ENCODE measurements at places on chromosomes 4 and X.

DNA sequence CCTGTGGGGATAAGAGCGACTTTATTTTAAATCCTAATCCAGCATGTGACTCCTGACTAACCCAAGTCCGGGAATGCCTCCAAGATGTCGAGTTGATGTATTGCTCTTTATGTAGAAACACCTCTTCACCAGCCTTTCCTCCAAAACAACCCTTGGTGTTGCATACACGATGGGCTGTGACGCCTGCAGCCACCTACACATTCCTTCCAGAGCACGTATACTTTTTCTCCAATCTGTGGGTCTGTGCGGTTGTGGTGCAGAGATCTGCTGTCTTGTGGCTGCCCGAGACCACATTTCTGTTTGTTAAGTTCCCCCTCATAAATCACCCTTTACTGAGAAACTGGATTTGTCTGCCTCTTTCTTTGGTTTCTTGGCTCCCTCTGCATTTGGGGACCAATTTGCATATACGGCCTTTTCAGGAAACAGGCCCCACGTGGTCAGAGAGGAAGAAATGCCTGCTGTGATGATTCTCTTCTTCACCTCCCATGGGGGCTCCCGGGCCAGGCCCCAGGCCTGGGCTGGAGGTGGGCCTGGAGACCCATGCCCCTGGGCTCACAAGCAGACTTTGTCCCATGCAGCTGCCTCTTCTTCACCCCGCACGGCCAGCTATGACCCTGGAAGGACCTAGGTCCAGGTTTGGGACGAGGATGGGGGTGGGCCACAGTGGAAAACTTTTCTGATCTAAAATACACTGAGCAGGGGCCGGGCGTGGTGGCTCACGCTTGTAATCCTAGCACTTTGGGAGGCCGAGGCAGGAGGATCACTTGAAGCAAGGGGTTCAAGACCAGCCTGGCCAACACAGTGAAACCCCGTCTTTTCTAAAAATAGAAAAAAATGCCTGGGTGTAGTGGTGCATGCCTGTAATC is 21.4 kb upstream of the AFAP1 start:
- DNase-seq, result peak; percentile 93

DNA sequence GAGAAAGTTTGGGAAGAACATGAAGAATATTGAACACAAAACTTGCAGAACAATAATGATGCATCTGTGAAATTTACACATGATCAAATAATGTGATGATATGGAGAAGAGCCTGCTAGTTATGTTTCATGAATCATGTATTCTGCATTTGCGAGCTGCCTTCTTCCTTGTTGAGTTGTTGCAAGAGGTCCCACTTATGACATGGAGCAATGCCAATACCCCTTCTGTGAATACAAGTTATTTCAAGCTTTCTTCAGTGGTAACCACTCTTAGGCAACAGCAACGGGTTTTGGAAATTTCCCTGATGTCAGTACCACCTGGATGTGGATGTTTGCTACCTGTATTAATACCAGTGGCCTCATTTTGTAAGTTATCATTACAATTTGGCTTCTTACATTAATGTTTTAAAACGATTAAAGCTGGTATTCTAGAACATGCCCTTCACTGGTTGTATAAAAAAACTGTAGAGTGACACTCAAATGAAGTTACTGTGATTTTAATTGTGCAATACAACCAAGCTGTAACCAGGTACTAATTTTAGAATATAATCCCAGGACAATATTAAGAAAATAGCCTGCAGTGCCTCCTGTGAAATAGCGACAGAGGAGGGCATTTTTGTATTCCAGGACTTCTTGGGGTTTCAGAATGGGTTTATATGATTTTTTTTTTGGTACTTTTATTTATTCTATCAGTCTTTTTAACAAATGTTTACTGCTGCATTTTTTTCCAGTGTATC is 25.3 kb downstream of the IQCM start:
- no peak for DNase-seq

- no peak for DNase-seq
These were observed 37.3 kb upstream of the PRSS12 start for GRCh38 chr4:118390121-118390520.

DNA sequence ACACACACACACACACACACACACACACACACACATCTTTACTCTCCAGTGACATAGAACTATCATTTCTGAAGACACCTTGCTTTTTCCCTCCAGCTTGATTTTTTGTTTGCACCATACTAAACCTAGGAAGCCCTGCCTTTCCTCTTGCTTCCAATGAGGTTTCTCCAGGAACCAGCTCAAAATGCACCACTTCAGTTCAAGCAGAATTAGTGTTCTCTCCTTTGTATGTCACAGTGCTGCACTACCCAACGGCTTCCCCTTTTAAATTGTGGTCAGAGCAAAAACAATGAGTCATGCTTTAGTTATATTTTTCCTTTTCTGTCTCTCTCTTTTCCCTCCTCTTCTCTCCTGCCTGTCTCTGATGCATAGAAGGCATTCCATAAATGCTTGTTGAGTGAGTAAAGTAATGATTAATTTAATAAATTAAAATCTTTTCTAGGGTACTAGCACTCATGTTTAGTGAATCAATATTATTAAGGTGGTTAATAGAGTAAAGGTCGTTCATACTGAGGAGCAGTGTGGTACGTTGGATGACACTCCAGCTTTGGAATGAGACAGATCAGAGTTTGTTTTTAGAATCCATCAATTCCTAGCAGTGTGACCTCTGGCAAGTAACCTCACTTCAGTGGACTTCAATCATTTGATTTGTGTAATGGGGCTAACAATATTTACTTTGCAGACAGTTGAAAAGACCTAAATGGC is 5.9 kb downstream of the RTL3 start:
- no peak for DNase-seq

- DNase-seq, result no peak
These were observed 21.2 kb downstream of the SLC25A5 start for GRCh38 chrX:119489212-119490074.

DNA sequence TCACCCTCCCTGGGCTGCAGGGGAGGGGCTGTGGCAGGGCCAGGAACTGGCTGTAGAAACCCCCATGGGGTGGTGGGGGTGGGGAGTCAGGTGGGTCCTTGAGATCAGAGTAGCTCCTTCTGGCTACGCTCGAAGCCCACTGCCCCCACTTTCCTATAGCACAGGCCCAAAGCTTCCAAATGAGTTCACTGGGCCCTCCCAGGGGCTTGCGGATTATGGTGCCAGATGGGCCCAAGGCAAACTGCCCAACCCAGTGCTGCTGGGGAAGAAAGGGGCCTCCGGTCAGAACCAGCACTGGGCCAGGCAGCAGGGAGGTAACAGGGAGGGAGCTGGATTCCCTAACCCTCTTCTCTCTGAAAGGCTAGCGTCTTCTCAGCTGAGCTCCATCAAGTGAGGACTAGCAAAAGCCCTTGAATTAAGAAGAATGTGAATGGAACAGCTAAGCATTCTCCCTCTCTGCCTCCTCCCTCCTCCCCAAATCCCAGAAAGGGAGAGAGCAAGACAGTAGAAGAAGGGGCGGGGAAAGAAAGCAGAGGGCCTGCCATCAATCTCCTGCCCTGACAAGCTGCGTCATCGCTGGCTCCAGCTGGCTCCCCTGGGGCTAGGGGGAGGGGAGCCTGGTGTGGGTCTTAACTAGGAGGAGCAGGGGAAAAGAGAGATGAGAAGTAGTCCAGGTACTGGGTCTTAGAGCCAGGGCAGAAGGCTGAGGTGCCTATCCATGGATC is 34.7 kb downstream of the FRMPD3 start:
- DNase-seq, result no peak

GRCh38 chrX:77548751-77549150 is 101.6 kb downstream of the FGF16 start:
- DNase-seq, result no peak

DNA sequence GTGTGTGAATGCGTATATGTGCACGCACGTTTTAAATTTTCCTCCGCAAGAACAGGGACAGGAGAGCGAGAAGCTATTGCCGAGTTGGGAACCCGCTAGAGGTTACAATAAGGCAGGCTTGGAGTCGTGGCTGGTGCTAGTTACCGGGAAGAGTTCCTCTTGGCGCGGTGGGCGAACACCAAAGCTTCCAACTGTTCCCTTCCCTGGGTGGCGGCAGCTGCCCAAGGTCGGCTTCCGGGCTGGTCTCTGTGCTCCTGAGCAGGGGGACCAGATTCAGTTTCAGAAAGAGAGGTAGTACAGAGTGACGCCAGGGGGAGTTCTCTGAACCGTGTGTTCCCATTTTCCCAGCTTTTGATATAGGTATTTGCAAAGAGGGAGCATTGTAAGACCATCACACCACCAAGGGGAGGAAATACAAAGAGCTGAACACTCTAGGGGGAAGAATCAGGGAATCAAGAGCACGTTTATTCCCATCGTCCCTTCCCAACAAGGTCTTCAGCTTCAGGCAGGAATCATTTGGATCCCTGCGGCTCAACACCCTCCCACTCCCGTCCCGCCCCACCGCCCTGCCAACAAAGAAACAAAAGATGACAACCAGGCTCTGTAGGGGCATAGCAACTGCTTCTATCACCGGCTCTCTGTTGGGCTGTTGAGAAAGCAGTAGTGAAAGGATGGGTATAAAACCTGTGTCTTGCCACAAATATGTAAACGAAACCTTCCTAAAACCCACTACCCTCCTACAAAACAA is 113.6 kb upstream of the TEX13C start:
- no peak for DNase-seq

GRCh38 chrX:1103360-1103759 is 109.1 kb downstream of the CRLF2 start:
- no peak for DNase-seq

GRCh38 chrX:93711076-93711475 is 37.1 kb downstream of the FAM133A start:
- DNase-seq, result no peak

DNA sequence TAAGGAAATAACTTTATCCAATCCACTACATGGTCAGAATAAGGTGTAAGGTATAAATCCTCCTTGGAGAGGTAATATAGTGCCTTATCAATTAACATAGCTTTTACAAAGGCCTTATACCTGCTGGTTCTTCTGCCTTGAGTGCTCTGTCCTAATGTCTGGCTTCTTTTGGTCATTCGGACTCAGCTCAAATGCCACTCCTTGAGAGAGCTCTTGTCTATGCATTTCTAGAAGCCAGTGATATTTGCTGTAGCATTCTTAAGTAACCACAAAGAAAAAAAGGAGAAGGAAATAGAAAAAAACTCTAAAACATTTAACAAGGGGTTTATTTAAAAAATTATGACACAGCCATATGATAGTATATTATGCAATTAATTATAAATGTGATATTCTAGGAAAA is 444.8 kb upstream of the SLIT2 start:
- no peak for DNase-seq

DNA sequence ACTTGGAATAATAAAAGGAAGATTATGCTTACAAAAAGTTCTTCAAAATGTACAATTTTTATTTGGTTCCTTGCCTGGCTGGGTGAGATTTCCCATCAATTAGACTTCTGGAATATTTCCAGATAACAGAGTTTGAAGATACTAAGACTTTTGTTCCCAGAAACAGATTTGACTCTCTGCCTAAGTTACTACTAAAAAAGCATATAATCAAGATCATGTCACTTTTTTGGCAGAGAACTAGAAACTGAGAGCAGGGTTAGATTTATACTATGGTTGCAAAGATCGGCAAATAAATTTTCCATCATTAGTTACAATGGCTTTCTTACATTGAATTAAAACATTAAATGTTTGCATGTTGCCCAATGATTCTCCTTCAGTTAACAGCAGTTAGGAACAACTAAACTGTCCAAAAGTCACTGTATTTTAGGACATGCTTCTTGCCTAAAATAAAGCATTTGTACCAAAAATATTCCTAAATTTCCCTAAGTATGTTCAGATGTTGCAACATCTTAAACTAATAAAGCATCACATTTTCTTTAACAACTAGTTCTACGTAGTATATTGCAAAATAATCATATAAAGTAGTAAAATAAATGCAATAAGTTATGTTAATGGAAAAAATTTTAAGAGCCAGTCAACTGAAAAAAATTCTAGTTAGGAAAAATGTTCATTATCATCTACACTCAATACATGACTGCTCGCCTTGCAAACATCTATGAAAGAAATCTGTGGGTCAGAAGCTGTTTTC is 73.0 kb downstream of the SEC24D start:
- no peak for DNase-seq

DNA sequence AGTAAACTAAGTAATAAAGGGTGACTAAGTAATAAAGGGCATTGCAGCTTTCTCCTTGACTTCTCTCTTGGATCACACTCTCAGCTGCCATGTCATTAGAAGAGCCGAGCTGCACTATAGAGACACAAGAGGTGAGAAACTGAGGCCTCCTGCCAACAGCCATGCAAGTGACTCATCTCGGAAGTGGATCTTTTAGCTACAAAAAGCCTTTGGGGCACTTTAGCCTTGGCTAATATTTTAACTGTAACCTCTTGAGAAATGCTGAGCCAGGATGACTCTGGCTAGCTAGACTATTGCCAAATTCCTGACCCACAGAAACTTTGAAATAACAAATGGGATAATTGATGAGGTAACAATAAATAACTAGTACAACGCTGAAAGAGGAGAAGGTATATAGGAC is 1.5 kb upstream of the NEIL3 start:
- DNase-seq, result no peak

DNA sequence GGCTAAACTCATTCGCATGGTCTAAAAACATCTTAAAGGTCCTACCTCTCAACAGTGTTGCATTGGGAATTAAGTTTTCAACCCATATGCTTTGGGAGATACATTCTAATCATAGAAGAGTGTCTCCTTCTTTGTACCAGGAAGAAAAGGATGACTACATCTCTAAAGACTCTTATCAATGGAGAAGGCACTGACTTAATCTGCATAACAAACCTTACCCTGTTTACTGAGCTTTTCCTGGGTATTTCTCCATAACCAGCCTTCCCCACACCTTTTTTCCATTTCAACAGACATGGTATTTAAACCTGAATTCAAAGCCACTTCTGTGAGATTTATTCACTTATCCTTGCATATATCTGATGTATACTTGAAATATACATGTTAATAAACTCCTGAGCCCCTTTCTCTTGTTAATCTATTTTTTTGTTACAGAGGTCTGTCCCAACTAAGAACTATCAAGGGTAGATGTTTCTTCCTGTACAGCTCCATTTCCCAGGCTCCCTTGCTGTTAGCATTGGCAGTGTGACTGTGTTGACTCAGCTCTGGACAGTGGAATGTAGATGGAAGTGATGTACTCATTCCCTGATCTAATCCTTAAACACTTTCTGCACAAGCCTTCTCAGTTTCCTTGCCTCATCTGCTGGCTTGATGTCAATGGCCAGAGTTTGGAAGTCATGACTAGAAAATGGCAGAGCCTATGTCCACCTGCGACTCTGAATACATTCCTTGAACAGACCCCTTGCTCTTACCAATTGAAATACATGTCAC is 148.9 kb upstream of the CPEB2 start:
- no peak for DNase-seq

GRCh38 chr4:108795733-108796132 is 32.9 kb upstream of the ETNPPL start:
- DNase-seq, result no peak

DNA sequence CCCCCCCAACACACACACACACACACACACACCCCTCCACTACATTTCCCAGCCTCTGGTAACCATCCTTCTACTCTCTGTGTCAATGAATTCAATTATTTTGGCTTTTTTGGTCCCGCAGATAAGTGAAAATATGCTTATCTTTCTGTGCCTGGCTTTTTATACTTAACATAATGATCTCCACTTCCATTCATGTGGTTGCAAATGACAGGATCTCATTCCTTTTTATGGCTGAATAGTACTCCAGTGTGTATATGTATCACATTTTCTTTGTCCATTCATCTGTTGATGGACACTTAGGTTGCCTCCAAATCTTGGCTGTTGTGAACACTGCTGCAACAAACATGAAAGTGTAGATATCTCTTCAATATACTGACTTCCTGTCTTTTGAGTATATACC is 59.8 kb downstream of the PDLIM5 start:
- no peak for DNase-seq

- peak; percentile 24 for DNase-seq
These were observed 315.8 kb upstream of the TEX13C start for GRCh38 chrX:125003746-125004446.

GRCh38 chr4:143404555-143404954 is 67.9 kb downstream of the GAB1 start:
- no peak for DNase-seq
